ENCODE measurements at places on chromosomes 7 and 10.

DNA sequence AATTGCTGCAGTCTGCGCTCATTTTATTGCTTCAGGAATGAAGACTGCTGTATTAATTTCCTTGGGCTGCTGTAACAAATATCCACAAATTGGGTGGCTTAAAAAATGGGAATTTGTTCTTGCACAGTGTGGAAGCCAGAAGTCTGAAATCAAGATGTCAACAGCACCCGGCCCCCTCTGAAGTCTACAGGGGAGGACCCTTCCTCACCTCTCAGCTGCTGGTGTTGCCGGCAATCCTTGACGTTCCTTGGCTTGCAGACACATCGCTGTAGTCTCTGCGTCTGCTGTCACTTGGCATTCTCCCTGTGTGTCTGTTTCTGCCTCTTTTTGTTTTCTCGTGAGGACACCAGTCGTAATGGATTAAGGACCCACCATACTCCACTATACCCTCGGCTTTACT, 166.2 kb downstream of the PTPN20 start:
- no peak for DNase-seq

GRCh38 chr10:43702213-43702935, 53.7 kb upstream of the ZNF32 start:
- no peak for DNase-seq

DNA sequence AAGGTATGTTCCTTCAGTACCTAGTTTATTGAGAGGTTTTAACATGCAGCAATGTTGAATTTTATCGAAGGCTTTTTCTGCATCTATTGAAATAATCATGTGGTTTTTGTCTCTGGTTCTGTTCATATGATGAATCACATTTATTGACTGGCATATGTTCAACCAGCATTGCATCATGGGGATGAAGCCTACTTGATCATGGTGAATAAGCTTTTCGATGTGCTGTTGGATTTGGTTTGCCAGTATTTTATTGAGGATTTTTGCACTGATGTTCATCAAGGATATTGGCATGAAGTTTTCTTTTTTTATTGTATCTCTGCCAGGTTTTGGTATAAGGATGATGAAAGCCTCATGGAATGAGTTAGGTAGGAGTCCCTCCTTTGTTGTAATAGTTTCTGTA, 204.0 kb upstream of the GNAI1 start:
- DNase-seq, result no peak

GRCh38 chr7:68807666-68808065, 790.6 kb upstream of the AUTS2 start:
- no peak for DNase-seq

GRCh38 chr7:114755856-114756255, 166.0 kb upstream of the MDFIC start:
- DNase-seq, result no peak

GRCh38 chr10:81116990-81117389, 579.3 kb downstream of the SH2D4B start:
- DNase-seq, result no peak

DNA sequence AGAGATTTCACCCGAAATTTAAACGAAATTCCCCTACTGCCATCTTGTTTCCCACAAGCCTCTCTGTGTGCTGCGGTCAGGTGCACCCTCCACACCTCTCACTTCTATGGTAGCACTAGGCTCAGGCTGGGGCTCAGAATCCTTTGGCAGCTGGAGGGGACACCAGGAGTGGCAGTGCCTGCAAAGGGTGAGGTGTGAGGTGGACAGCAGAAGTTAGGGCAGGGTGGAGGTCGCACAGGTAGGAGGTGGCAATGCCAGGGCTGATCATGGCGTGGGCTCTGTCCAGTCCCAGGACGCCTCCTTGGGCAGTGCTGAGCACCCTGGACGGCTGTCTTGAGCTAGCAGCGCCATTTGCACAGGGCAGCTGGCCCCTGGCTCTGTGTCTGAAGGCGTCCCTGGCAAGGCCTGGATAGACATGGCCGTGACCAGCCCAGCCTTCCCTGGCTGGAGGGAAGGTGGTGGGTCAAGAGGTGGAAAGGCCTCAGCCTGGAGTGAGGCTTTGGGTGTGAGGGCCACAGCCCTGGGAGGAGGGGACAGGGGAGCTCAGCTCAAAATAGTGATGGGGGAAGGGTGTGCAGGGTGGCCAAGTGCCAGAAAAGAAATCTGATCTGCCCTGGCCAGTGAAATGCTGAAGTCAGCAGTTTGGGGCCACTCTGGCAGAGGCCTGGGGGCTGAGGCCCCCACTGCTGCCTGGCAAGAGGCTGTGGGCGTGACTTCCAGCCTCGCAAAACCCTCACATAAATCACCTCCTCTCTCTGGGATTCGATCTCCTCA, 40.0 kb downstream of the ZCCHC24 start:
- no peak for DNase-seq

- no peak for DNase-seq
Observed at GRCh38 chr7:44220046-44220357, 19.2 kb downstream of the YKT6 start.

GRCh38 chr10:78900715-78901430, 167.9 kb upstream of the ZMIZ1 start:
- DNase-seq, result no peak

DNA sequence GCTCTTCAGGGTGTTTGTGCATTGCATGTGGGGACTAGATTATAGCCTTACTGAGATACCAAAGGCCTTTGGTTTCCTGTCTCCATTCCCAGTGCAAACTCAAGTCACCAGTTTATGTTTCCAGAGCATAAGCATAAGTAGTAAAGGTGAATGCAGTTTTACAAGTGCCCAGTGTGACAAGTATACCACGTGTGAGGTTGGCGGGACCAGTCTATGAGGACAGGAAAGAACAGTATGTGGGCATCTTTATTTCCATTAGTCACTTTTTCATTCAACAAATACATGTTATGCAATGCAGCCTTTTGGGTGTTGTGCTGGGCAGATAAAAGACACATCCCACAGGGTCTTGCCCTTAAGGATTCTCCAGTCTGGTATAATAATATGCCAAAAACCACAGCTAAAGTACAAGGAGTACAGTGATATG, 146.5 kb downstream of the ARID5B start:
- DNase-seq, result no peak

- DNase-seq, result no peak
Observed at GRCh38 chr7:20310963-20311742, 19.5 kb upstream of the ITGB8 start.

GRCh38 chr10:91022390-91022789, 101.5 kb upstream of the ANKRD1 start:
- no peak for DNase-seq

DNA sequence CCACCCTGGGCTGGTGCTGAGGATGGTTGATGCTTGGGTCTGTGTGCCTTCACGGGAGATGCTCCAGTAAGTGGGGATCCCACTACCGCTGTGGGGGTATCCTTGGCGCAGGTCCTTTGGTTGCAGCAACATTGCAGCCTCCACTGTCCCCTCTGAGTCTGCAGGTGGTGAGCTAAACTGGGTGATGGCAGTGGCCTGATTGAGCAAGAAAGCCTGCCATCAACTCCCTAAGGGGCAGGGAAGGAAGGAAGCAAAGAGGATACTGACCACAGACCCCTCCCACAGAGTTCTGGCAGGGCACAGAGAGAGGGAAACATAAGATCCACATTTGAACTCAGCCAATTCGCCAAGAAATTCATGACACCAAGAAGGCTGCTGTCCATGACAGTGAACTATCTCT, 43.2 kb downstream of the MYO1G start:
- no peak for DNase-seq

DNA sequence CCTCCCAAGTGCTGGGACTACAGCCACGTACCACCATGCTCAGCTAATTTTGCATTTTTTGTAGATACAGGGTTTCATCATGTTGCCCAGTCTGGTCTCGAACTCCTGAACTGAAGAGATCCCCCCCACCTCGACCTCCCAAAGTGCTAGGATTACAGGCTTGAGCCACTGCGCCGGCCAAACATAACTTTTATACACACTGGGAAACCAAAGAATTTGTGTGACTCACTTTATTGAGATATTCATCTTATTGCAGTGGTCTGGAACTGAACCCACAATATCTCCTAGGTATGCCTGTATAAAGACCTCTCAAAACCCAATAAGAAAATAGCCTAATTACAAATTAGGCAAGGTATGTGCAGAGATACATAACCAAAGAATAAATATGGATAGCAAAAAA, 182.6 kb upstream of the FEZF1 start:
- no peak for DNase-seq

- no peak for DNase-seq
Observed at GRCh38 chr7:69358163-69358821, 240.0 kb upstream of the AUTS2 start.

DNA sequence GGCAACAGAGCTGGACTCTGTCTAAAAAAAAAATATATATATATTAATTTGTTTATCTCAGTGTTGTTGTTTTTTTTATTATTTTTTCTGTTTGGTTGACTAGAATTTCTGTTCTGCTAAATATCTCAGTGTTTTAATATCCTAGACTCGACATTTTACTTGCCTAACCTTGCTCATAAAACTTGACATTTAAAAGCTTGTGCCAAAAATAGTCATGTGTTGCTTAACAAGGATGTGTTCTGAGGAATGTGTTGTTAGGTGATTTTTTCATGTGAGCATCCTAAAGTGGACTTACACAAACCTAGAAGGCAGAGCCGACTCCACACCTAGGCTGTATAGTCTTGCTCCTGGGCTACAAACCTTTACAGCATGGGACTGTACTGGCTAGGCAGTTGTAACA, 23.1 kb downstream of the NRBF2 start:
- no peak for DNase-seq

- DNase-seq, result no peak
Observed at GRCh38 chr7:105800849-105801534, 75.4 kb downstream of the ATXN7L1 start.

- DNase-seq, result no peak
Observed at GRCh38 chr10:65416094-65416493, 1509.7 kb upstream of the LRRTM3 start.

DNA sequence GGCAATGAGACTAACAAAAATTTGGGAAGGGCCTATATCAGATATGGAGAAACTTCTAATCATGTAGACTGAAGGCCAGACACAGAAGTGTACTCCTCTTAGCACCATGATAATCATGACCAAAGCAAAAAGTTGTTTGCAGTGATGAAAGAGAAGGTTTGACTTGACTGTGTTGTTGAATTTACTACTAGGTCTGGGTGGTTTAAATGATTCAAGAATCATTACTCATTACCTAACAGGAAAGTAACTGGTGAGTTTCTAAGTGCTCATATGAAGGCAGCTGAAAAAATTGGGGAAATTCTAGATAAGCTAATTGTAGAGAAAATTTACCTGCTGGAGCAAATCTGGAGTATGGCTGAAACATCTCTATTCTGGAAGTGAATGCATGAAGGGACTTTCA, 451.5 kb upstream of the SORCS1 start:
- DNase-seq, result no peak

DNA sequence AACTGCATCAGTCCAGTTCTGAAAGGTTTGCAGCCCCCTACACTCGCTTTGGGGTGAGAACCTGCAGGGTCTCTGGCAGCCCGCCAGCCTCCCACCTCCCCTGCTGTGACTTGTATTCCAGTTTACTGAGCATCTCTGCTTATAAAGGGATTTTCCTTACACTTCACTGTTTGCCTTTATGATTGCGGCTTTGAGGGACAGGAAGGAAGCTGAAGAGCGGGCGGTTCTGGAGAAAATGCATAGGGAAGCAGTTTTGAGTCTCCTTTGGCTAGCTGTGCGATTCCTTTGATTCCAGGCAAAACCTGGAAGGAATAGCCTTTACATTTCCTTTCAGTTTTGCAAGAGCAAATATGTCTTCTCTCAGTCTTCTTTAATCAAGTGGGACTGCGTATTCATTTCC, 65.0 kb upstream of the TRIM8 start:
- no peak for DNase-seq

GRCh38 chr10:49309691-49310411, 10.9 kb downstream of the C10orf71 start:
- DNase-seq, result peak; percentile 29

- DNase-seq, result no peak
Observed at GRCh38 chr7:133314084-133314483, 61.2 kb downstream of the EXOC4 start.

DNA sequence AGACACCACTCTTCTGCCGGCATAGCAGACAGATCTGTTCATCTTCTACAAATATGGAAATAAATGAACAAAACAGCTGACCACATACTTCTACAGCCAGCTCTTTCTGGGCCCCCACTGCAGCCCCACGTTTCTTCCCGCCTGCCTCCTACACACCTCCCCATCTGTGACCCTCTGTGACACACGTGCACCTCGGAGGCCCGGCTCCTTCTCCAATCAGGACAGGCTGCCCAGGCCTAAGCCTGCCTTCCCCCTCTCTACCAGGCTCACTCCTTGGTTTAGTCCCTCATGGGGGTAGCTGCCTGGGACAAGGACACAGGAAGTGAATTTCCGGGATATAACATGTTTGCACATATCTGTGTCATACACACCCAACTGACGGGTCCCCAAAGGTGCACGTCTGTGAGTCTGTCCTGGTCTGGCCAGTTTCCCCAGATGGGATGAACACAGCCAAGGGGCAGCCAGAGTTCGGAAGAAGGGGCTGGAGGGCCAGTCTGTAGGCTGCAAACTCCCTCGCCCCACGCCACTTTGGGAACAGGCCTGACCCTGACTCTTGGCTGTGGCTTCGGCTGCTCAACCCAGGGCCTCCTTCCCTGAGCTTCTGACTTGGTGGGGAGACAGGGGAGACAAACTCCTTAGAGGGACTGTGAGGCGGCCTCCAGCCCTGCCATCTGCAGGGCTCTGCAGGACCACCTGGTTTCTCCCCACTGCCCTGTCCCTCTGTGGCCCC, 30.3 kb downstream of the PITRM1 start:
- no peak for DNase-seq

DNA sequence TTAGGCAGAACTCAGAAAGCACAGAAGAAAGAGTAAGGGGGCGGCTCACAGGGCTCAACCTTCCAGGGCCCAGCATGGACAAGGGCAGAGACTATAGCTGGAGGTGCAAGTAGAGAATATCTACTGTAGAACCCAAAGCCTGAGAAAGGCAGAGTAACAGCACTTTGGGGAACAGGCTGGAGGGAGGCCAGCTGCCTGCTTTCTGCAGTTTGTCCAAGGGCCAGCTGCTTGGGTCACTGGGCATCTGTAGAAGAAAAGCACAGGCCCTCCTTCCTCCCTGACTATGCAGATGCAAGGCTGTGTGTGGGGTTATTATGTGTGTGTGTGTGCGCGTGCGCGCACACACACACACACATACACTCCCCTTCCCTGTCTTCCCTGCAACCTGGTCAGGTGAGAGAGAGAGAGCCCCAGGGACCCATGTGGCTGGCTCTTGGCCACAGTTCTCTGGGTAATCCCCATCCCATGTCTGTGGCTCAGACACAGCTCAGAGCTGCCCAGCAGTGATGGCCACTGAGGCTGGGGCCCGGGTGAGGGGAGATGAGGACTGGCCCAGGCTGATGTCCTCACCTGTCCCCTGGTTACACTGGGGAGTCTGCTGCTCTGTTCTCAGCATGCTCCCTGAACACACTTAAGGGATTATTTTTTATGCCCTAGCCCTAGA, 9.0 kb downstream of the ADRA2A start:
- DNase-seq, result no peak
